AG04449 (cell line): ENCODE measurements at places on chromosomes 11 and 22.

DNA sequence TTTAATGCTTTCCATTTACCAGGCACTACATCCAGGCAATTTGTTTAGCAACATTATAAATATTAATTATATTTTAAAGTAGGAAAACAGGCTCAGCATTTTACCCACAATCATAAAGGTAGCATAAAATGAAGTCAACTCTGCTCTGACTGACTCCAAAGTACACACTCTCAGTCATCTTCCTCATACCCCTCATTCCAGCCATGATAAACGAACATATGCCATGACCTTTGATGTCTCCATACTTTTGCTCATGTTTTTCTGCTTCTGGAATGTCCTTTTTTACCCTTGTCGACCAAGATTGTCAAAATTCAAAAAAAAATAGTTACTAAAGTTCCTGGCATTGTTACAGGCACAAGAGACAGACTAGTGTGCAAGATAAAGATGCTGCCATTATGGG is 77.7 kb upstream of the SOX6 start:
- DNase-seq, result no peak

DNA sequence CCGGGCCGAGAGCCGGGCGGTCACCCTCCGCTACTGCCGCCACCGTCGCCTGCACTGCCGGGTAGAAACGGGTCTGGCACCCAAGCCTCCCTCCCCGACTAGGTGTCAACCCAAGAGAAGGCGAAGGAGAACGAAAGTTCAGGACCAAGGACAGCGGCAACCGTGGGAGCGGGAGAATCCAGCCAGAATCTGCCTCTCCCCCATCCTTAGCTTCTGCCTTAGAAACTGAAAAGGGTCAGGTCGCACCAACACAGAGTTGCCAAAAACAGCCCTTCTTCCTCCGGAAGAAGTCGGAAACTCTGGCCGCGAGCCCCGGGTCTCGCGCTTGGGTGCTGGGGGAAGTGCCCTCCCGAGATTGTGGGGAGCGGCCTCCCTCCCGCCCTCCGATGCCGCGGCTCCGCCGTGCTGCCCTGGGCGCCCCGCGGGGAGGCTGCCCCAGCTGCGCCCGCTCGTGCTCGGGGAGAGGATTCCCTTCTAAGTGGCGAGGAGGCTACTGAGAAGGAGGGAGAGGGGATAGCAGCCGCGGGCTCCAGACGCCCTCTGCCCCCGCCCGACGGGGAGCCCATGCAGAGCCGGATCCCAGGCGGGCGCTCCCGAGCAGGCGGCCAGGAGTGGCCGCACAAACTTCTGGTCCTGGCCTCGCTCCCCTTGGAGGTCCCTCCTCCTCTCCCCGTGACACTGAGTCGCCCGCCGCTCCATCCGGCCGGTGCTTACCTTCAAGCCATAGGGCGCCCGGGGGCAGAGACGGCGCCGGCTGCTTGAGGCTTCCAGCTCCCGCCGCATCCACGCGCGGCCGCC is 637 bp downstream of the DRD2 start:
- DNase-seq, result peak; percentile 19

GRCh38 chr11:6746086-6746618 is 25.6 kb downstream of the OR2AG2 start:
- DNase-seq, result no peak

DNA sequence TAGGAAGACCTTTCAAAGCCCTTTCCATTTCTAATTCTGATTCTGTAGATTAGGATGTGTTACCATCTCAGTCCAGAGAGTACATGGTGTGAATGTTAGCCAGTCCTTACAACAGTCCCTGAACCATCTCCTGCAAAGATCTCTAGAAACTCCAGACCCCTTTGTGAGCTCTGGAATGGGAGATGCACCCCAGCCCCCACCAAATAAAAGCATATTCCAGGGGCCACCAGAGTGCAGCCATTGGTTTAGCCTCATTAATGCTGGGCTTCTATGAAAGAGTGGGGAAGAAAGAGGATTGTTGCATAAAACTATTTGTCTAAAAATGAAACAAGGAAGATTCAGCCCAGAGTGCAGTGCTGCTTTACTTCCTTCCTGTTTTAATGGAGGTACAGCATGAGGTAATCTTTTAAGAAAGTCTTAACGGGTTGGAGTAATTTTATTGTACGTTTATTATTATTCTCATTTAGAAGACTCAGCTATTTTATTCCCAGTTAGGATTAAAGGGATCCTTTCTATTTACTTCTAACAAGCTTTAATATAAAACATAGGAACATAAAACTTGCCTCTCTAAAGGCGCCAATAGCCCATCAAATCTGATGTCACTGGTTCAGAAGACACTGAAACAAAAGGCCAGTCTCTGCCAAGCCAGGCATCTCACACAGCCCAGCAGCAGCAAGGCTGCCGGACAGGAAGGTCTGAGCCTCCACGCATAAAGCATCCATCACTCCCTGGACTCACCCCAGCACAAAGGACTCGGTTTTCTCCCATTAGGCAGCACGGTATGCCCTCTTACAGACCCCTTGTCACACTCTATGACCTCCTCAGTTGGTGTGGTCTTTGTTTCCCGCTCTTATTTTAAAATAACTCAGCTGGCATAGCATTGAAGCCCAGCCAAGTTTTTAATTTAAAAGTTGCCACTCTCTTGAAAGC is 203.9 kb upstream of the BLID start:
- DNase-seq, result no peak

DNA sequence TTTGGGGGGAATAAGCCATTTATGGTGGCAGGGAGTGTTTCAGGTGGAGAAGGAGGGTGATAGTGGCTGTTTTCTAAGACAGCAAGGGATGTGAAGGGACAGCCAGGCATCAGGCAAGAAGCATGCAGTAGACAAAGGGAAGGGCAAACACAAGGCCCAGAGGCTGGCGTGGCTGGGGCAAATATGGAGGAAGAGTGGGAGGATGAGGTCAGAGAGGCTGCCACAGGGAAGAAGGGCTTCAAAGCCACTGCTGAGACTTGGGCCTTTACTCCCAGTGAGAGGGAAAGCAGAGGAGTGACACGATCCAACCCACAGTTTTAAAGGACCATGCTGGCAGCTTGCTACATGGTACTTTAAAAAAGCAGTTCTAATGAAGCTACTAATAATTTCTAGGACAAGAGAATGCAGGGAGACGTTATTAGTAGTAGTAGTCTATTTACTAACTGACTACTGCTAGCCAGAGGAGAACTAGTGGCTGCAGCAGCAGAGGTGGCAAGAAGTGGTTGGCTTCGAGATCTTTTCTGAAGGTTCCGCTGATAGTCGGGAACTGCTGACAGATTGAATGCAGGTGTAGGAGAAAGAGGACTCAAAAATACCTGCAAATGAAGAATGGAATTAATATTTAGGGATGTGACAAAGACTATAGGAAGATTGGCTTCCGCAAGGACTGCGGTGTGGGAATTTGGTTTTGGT is 13.7 kb downstream of the KMT5B start:
- no peak for DNase-seq

DNA sequence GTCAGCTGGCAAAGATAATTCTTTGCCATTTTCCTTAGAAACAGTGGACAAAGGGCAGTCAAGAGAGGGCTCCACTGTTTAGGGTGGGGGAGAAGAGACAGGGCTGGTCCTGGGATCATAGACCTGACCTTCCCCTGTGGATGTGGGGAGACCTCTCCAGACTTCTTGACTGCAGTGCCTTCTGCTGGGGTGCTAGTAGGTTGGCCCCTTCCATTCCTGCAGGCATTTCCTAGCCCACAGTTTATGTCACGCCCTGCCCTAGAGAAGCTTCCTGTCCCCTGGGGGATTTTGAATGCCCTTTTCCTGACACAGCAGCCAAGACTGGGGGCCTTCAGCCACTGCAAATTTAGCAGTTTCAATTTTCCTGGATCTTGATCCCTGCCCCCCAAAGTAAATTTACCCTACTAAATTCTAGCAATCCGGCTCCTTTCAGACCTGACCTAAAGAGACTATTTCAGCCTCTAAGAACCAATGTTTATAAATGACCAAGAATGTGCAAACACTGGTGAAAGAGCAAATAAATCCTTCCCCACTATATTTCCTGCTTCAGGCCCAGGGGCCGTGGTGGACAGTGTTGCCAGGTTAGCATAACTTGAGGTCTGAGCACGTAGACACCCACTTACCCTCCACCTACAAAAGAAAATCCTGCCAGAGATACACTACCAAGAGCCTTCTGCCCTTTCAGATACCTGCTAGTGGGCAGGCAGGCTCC is 58.4 kb downstream of the PPFIBP2 start:
- DNase-seq, result no peak

- DNase-seq, result no peak
These were observed 55.7 kb upstream of the EMID1 start for GRCh38 chr22:29149841-29150555.

DNA sequence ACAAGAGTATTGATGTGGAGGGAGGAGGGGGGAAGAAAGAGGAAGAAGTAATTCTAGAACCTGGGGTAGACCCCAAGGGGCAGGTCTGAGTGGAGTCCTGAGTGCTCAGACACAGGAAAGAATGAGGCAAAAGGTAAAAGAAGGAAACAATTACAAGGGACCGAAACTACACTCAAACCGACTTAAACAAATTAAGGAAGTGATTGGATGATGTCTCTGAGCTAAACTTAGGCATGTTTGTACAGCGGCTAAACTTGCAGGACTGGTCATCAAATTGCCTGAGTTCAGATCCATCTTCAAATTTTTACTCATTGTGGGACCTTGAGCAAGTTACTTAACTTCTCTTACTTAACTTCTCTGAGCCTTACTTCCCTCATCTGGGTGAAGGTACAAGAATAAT is 86.3 kb upstream of the LRRC55 start:
- DNase-seq, result no peak

- DNase-seq, result no peak
These were observed 35.0 kb upstream of the MOB2 start for GRCh38 chr11:1521382-1522080.

DNA sequence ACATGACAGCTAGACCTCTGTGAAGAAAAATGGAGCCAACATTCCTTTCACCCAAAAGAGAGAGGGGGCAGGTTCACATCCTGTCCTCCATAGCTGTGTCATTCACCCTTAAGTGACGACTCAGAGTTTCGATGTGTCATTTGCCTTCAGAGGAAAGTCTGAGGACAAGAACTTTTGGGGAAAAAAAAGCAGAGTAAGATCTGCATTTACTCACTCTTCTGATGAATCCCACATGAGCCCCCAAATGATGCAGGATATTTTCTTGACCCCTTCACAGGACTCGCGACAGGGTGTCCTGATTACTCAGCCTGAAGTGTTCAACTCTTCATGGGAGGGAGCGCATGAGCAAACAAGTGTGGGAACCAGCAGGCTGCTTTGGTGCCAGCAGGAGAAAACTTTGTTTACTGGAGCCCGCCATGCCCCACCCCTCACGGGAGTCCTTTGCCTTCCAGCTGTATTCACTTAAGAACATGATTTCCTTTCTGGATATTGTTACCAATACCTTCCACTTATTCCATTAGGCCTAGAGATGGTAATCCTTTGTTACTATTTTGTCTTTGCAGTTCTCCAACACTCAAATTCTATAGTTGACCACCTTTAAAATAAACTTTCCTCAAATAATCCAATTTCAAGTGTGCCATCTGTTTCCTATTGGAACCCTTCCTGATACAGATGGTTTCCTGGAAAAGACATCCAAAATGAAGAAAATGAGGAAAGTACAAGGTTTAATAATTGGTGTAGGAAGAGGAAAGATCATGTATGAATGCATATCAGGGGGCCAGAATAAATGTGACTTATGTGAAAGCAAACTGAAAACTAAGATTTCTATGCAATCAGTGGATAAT is 729.8 kb downstream of the FAM181B start:
- DNase-seq, result no peak

GRCh38 chr11:103872748-103873147 is 163.7 kb upstream of the DDI1 start:
- DNase-seq, result no peak
